ENCODE measurements at places on chromosomes 6 and 20.

GRCh38 chr6:148523048-148523447, 180.4 kb downstream of the SASH1 start:
- H3K36me3 ChIP-seq, result no peaks in the 10 kb centered on the region
- no peak overlapping the region for H3K27ac ChIP-seq
- H3K4me3 ChIP-seq, result no peak overlapping the region
- DNase-seq, result no peak
- H3K4me1 ChIP-seq, result no peaks in the 10 kb centered on the region
- no peaks in the 10 kb centered on the region for H3K27me3 ChIP-seq

DNA sequence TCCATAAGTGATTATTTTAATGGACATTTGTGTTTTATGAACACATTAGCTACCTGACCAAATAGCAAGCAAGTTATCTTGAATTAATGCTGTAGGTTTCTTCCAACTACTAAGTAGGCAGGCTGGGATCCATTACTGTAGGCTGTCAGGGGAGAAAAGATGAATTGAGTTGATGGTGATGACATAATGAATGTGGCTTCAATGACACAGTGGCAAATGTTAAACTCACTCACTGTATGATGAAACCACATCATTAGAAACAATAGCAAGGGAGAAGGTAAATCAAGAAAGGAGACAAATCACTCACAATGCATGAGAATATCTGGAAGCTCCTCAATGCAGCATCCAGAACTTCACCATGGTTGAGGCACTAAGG, 529.7 kb upstream of the CITED2 start:
- H3K36me3 ChIP-seq, result no peaks in the 10 kb centered on the region
- H3K4me1 ChIP-seq, result no peaks in the 10 kb centered on the region
- no peak overlapping the region for H3K4me3 ChIP-seq
- peaks cover 1% of the 10 kb centered on the region for H3K27me3 ChIP-seq
- no peak overlapping the region for H3K27ac ChIP-seq

- DNase-seq, result no peak
- no peak overlapping the region for H3K4me3 ChIP-seq
- H3K4me1 ChIP-seq, result peaks cover 19% of the 10 kb centered on the region
- H3K27me3 ChIP-seq, result no peaks in the 10 kb centered on the region
- no peaks in the 10 kb centered on the region for H3K36me3 ChIP-seq
Observed at GRCh38 chr20:38153401-38153800, 11.7 kb downstream of the TGM2 start.

- no peak for DNase-seq
- no peaks in the 10 kb centered on the region for H3K4me1 ChIP-seq
- no peak overlapping the region for H3K4me3 ChIP-seq
- no peak overlapping the region for H3K27ac ChIP-seq
- no peaks in the 10 kb centered on the region for H3K27me3 ChIP-seq
Observed at GRCh38 chr6:115053169-115053860, 710.5 kb upstream of the HS3ST5 start.

- H3K36me3 ChIP-seq, result peaks cover 14% of the 10 kb centered on the region
- no peaks in the 10 kb centered on the region for H3K27me3 ChIP-seq
- no peak overlapping the region for H3K4me3 ChIP-seq
Observed at GRCh38 chr6:7143476-7143974, 35.8 kb downstream of the RREB1 start.

- no peaks in the 10 kb centered on the region for H3K4me1 ChIP-seq
- no peak overlapping the region for H3K4me3 ChIP-seq
- no peak for DNase-seq
Observed at GRCh38 chr6:166716910-166717617, 90.0 kb upstream of the RPS6KA2 start.

GRCh38 chr20:38336726-38337125, 9.6 kb upstream of the LBP start:
- H3K27me3 ChIP-seq, result peaks cover 7% of the 10 kb centered on the region
- H3K36me3 ChIP-seq, result no peaks in the 10 kb centered on the region
- DNase-seq, result no peak
- H3K4me1 ChIP-seq, result no peaks in the 10 kb centered on the region
- H3K27ac ChIP-seq, result no peak overlapping the region

- peaks cover 4% of the 10 kb centered on the region for H3K27me3 ChIP-seq
- DNase-seq, result no peak
- H3K4me1 ChIP-seq, result peaks cover 10% of the 10 kb centered on the region
- no peak overlapping the region for H3K4me3 ChIP-seq
- H3K36me3 ChIP-seq, result no peaks in the 10 kb centered on the region
- no peak overlapping the region for H3K27ac ChIP-seq
Observed at GRCh38 chr6:157278171-157278570, 45.1 kb downstream of the TMEM242 start.

- no peaks in the 10 kb centered on the region for H3K4me1 ChIP-seq
- H3K27me3 ChIP-seq, result peaks cover 13% of the 10 kb centered on the region
- H3K4me3 ChIP-seq, result no peak overlapping the region
- no peak overlapping the region for H3K27ac ChIP-seq
- H3K36me3 ChIP-seq, result no peaks in the 10 kb centered on the region
Observed at GRCh38 chr6:13494137-13494536, 6.7 kb upstream of the GFOD1 start.

DNA sequence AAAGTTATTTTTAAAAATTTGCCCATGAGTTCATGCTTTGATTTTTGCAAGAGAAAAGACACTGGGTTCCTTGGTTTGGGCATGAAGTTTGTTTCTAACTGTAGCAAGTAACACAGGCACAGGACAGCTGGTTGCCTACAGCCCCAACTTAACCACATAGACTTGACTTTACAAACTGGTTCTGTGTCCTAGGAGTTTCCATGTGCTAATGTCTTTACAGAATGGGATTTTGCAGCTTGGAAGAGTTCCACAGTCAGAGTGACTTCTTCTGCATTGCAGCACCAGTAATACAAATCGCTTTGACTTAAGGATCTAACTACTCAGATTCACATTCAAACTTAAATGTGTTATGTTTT, 44.3 kb downstream of the OR2B2 start:
- no peak for DNase-seq
- no peaks in the 10 kb centered on the region for H3K27me3 ChIP-seq

DNA sequence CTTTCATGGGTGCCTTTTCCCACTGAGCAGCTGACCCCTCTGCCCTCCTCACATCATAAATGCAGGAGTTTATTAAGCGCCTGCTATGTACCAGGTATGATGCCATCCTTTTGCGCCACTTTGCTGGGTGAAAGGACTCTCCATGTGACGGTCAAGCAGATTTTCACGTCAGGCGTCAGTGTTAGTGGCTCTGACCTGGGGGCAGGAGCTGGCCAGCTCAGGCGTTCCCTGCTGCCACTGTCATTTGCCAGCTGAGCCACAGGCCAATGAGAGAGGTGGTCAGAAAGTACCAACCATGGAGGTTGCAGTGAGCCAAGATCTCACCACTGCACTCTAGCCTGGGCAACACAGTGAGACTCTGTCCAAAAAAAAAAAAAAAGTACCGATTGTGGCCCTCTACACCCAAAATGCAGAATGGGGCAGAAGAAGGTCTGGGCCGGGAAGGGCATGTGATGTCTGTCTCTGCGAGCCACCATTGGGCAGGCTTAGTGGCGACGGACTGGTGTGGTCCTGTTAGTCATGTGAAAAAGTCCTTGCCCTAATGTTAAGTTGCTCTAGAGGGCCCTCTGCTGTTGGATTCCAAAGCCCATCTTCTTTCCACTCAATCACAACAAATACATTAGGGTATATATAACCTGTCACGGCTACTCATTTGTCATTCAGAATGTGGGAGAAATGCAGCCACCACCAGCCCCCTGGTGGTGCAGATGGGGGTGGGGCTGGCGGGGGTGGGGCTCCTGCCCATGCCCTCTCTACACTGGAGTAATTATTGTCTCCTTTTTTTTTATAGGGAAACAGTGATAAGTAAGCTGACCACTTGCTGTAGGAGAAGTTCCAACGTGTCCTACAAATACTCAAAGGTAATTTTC, 18.4 kb upstream of the SLC22A1 start:
- DNase-seq, result no peak
- peaks cover 15% of the 10 kb centered on the region for H3K4me1 ChIP-seq
- H3K4me3 ChIP-seq, result no peak overlapping the region
- H3K27ac ChIP-seq, result no peak overlapping the region

DNA sequence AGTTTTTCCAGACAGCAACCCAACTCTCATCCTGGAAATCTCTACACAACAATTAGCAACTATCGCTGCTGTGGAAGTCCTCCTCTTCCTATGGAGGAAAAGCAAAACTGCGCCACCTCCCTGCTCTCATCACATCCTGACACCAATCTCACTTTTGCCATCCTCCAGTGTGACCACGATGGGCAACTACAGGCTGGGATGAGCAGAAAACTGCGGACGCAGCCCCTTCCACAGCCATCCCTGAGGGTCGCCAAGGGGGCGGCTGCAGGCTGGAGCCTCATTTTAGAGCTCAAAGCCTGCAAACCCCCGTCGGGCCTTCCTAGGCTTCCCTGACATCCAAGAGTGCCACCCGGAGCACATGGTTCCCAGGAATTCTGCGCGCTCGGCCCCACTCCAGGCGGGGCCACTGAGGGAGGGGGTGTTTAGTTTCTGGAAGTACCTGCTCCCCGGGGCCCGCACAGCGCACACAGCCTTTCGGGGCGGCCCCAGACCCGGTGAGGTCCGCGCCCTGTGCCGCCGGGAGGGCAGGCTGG, 1.2 kb downstream of the TCFL5 start:
- H3K4me1 ChIP-seq, result peaks cover 9% of the 10 kb centered on the region
- H3K27ac ChIP-seq, result no peak overlapping the region
- H3K27me3 ChIP-seq, result peaks cover 19% of the 10 kb centered on the region
- peaks cover 22% of the 10 kb centered on the region for H3K36me3 ChIP-seq
- no peak for DNase-seq

- no peaks in the 10 kb centered on the region for H3K36me3 ChIP-seq
- H3K4me3 ChIP-seq, result no peak overlapping the region
- peaks cover 1% of the 10 kb centered on the region for H3K27me3 ChIP-seq
- no peak for DNase-seq
- H3K27ac ChIP-seq, result no peak overlapping the region
Observed at GRCh38 chr6:168985705-168986104, 267.9 kb downstream of the THBS2 start.

- no peak overlapping the region for H3K27ac ChIP-seq
- no peak for DNase-seq
- no peaks in the 10 kb centered on the region for H3K27me3 ChIP-seq
- no peak overlapping the region for H3K4me3 ChIP-seq
Observed at GRCh38 chr6:84061174-84061573, 27.6 kb downstream of the MRAP2 start.

- H3K4me3 ChIP-seq, result peak overlapping the region; percentile 14
- no peaks in the 10 kb centered on the region for H3K27me3 ChIP-seq
- DNase-seq, result no peak
- H3K4me1 ChIP-seq, result peaks cover 22% of the 10 kb centered on the region
- H3K36me3 ChIP-seq, result no peaks in the 10 kb centered on the region
- H3K27ac ChIP-seq, result peak overlapping the region; percentile 2
Observed at GRCh38 chr6:35248300-35248699, 11.2 kb upstream of the ZNF76 start.

DNA sequence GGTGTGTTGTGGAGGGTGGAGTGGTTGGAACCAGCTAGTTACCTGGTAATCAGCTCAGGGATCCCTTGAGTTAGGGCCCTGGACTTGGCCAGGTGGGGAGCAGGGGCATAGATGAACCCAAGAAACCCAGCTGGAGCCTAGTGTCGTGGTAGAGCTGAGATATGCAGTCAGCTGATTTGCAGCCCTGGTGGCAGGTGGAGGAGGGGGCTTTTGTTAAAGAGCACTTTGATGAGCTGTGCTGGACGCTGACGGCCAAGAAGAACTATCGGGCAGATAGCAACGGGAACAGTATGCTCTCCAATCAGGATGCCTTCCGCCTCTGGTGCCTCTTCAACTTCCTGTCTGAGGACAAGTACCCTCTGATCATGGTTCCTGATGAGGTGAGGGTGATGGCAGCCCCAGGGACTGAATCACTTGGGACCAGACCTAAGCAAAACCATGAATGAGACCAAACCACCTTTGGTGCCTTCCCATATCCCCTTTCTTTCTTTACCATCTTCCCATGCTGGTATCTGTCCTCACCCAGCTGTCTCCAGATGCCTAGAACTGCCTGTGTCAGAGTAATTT, 12.7 kb downstream of the DEF6 start:
- peak overlapping the region; percentile 31 for H3K4me3 ChIP-seq
- H3K36me3 ChIP-seq, result peaks cover 80% of the 10 kb centered on the region
- peak overlapping the region; percentile 93 for H3K27ac ChIP-seq
- DNase-seq, result no peak

- no peaks in the 10 kb centered on the region for H3K27me3 ChIP-seq
- H3K36me3 ChIP-seq, result no peaks in the 10 kb centered on the region
- no peaks in the 10 kb centered on the region for H3K4me1 ChIP-seq
- H3K4me3 ChIP-seq, result no peak overlapping the region
- H3K27ac ChIP-seq, result no peak overlapping the region
Observed at GRCh38 chr6:148074738-148075137, 267.9 kb upstream of the SASH1 start.

- no peak overlapping the region for H3K27ac ChIP-seq
- H3K36me3 ChIP-seq, result no peaks in the 10 kb centered on the region
- H3K4me3 ChIP-seq, result no peak overlapping the region
- DNase-seq, result no peak
- H3K27me3 ChIP-seq, result no peaks in the 10 kb centered on the region
Observed at GRCh38 chr20:11437090-11437489, 480.6 kb upstream of the BTBD3 start.

- H3K4me3 ChIP-seq, result no peak overlapping the region
- no peak for DNase-seq
- no peak overlapping the region for H3K27ac ChIP-seq
- no peaks in the 10 kb centered on the region for H3K36me3 ChIP-seq
- H3K27me3 ChIP-seq, result peaks cover 18% of the 10 kb centered on the region
- peaks cover 4% of the 10 kb centered on the region for H3K4me1 ChIP-seq
Observed at GRCh38 chr20:2617099-2617714, 35.2 kb upstream of the NOP56 start.

DNA sequence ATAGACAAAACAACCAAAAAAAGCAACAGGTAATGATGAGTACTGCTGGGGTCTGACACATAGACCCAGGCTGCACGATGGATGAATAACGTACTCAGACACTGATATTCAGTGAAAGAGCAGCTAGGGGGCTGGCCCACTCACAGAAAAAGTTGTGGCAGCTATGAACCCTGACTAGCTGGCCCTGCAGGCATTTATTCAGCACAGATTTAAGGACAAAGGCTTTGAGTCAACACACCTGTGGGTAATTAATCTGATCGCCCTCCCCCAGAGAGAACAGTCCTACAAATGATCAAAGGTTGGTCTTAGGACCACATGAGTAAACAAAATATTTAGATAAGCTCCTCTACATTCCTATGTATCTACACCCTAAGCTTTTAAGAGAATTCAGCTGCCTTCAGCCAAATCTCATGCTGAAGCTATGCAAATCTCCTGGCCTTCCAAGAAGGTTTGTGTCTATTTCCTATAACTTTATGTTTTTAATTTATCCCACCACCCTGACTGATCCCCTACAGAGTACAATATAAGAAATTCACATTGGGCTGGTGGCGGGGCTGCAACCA, 81.7 kb upstream of the NXT1 start:
- no peak for DNase-seq
- no peak overlapping the region for H3K4me3 ChIP-seq
- H3K4me1 ChIP-seq, result no peaks in the 10 kb centered on the region

- peaks cover 6% of the 10 kb centered on the region for H3K36me3 ChIP-seq
- no peaks in the 10 kb centered on the region for H3K4me1 ChIP-seq
- H3K4me3 ChIP-seq, result no peak overlapping the region
- no peak overlapping the region for H3K27ac ChIP-seq
- no peaks in the 10 kb centered on the region for H3K27me3 ChIP-seq
- DNase-seq, result no peak
Observed at GRCh38 chr20:24895431-24895830, 53.6 kb upstream of the CST7 start.
